ENCODE measurements at places on chromosomes 5 and 9. TPM values are rescaled to one million over a fixed set of nuclear protein-coding genes. Genes with fewer than 3 reads are reported as not detected.

DNA sequence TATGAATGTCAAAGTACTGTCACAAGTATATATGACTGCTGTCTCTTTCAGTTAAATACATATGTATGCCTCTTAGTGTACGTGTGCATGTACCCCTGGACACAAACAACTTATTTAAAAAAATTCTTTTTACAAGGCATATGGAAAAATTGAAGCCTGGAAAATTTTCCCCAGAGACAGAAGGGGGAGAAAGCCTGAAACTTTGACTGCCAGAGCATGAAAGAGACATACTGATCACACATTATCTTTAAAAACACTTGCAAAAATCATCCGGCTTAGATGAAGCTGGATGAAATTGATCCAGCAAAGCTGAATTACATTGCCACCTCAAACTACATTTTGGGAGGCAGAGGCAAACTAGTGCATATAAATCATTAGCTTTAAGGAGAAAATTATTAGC, 88.0 kb upstream of the NFIB start:
- no peak for DNase-seq

DNA sequence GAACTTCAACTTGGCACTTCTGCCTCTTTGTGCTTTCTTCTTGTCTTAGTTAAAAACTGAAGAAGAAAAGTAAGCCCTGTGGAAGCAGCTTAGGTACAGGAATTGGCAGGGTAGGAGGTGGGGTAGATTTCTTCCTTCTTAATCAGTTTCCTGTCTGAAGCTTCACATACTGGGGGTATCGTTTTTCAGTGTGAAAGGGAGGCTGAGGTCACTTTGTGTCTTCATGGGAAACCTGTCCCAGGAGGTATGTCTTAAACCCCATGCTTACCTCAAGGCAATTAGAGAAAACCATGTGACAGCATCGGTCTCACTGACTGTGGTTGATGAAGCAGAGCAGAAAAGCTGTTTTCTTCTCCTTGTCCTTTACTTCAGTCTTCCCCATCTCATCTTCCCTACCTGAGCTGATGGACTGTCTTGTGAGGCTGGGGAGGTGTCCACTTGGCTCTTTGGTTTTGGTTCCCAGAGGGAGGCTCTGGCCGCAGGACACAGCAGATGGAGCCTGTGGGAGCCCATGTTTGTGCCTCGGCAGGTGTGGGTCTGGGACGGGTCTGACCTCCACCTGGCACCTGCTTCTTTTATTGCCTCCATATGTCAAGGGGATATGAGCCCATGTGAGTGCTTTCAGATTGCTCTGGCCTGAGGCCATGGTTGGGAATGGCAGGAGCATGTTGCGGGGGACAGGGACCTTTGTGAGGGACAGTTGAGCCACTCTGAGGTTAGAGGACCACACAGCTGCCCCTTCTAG, 47.0 kb downstream of the SH3GL2 start:
- no peak for DNase-seq

- no peak for DNase-seq
These were observed 4.7 kb downstream of the CREB3 start for GRCh38 chr9:35737143-35737542.

- DNase-seq, result peak; percentile 18
These were observed 6.8 kb upstream of the SH3TC2 start for GRCh38 chr5:149069711-149070110.

- no peak for DNase-seq
These were observed 56.9 kb upstream of the RASA1 start for GRCh38 chr5:87210743-87211142.

DNA sequence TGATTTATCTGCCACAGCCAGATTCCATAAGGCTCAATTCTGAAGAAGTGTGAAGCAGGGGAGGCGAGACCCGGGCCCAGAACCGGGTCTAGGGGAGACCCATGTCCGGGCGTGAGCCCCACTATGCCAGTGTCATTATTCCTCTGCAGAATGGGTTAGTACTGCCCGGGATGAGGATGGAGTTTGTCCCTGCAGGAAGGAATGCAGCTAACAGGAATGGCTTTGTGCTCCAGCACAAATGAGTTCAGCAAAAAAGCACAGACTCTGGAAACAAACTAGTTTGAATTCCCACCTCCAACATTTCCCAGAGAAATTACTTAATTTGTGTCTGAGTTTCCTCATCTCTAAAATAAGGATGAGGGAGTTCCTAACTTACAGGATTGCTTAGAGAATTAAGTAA, 202.9 kb downstream of the SYK start:
- DNase-seq, result no peak

- DNase-seq, result no peak
These were observed 53.7 kb downstream of the GGTA1 start for GRCh38 chr9:121445986-121446385.

The RNF180 gene
- 3.4 TPM for total RNA-seq

The TAF11L10 gene
- total RNA-seq, result not detected

The NCS1 gene
- 10.7 TPM for total RNA-seq
